CD4-positive, alpha-beta T cell treated with Interleukin-21 for 1 hour (primary cell): ENCODE measurements at places on chromosomes 6 and 20.

- DNase-seq: peak; percentile 77
Observed at GRCh38 chr6:159929819-159930218, 39.0 kb downstream of the MAS1 start.

GRCh38 chr20:5402903-5403531, 86.3 kb upstream of the PROKR2 start:
- no peak for DNase-seq

- DNase-seq: no peak
Observed at GRCh38 chr6:139587469-139587868, 213.0 kb upstream of the CITED2 start.

DNA sequence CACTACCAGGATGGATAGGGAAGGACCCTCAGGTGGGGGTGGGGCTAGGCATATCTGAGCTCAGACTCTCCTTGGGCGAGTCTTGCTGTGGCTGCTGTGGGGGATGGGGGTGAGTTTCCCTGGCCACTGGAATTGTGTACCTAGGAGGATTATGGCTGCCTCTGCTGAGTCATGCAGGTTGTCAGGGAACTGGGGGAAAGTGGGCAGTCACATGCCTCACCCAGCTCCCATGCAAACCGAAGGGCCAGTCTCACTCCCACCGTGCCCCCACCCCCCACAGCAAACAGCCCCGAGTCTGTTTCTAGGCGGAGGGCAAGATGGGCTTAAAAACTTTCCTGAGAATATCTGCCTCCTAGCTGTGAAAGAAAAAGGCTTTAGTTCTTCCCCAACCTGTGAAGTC, 210.3 kb upstream of the FERMT1 start:
- DNase-seq: no peak

DNA sequence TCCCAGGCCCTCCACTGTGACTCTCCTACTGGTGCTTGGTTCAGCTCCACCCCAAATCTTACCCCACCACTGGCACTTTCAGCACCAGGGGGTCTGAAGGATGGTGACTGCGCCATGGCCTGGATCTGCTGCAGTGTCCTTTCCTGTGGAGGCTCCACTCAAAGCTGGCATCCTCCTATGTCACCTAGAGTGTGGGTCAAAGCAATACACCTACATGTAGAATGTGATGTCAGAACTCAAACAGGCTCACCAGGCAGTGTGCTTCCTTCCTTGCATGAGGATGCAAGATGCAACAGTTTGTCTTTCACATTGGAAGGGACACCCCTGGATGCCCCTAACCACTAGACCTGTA, 32.8 kb upstream of the MICB start:
- DNase-seq: peak; percentile 47

- DNase-seq: no peak
Observed at GRCh38 chr6:129517288-129517687, 192.7 kb downstream of the ARHGAP18 start.

DNA sequence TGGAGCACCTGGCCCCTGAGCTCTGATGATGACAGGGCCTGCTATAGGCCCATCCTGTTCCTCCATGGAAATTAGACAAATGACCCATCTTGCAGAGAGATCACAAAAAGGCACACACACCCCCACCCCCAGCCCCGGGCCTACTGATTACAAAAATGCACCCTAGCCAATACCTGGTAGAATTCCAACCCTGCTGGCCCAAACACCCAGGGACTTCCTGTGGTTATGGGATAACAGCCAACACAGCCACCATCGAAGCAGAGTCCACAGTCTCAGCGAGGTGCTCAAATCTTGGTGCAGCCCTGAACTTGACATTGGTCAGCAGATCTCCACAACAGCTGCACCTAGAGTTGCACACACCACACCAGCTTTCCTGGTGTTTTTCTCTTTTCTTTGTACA, 17.0 kb downstream of the NCR2 start:
- DNase-seq: no peak
